Pons (tissue), 1 donor: ENCODE measurements at places on chromosomes 4 and X.

DNA sequence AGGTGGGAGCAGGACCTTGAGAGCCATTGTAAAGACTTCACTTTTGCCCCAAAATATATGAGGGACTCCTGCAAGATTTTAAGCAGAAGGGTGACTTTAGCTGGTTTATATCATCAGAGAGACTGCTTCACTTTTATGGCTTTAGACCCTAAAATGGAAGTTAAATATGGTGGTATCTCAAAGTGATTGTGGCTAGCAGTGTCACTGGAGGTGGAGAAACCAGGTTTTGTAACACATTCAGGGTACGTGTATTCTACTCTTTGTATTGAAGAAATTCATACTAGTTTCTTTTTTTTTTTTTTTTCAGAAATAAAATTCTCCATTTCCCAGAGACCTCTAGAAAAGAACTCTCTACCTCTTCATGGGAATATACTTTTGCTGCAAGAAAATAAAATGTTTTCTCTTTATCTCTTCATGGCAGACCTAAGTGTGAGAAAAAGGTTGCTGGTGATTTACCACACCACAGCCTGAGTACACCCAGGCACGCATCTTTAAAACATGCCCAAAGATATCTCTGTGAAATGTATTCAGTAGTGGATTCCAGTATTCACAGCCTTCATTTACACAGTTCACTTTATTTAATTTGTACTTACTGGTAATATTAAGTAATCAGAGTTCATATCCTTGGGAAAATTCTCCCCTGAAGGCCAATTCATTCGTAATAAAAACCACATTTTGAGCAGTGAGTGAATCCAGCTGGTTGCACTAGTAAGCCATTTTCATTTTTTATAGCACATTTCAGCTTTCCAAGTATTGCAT lies 74.3 kb upstream of the GUCY1A1 start:
- DNase-seq = no peak

DNA sequence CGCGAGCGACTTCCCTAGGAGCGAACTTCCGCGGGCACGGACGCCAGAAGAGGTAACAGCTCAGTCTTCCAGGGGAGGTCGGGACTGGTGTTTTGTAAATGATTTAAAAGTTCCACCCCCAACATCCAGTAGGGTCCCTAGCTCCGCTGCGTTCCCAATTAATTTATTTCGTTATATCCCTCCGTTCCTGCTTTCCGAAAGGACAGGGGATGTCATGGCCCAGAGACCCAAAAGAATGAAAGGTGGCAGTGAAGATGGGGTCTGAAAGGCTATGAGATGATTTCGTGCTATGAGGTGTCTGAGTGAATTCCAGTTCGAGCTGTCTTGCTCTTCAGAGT lies 373 bp upstream of the SMIM43 start:
- DNase-seq = no peak

GRCh38 chr4:166481739-166482138 lies 608.7 kb downstream of the TLL1 start:
- DNase-seq = no peak

DNA sequence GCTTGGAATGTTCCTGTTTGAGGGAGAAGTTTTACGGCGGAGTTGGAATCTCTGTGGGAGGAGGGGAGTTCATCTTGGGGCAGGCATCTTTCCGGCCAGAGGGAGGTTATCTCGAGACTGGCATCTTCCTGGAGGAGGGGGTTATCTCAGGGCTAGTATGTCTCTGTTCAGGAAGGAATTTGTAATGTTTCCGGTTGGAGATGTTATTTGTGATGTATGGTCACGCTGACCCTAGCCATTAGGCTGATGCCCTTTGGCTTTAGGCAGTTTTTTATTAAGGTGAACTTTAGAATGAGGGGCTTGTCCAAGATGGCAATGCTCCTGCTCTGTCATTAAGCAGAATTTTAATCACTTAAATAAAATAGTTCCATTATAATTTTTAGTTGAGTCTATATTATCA lies 449.7 kb downstream of the PCDH10 start:
- no peak for DNase-seq

DNA sequence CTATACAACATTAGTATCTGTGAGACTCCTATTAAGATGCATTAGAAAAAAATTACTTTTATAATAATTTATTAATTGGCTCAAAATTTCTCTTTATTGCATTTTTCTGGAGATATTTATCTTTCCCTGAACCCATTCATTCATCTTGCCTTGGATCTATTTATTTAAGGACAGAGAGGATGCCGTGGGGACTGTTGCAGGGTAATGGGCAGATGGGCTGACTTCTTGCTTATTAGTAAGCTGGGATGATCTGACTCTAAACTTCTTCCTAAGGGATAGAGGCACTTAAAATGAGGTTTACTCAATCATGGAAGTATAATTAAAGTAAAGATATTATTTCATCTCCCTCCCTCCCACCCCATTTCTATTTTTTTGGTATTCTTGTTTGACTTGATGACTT lies 18.2 kb upstream of the ANK2 start:
- no peak for DNase-seq

GRCh38 chrX:109619771-109620170 lies 5.2 kb downstream of the KCNE5 start:
- no peak for DNase-seq

DNA sequence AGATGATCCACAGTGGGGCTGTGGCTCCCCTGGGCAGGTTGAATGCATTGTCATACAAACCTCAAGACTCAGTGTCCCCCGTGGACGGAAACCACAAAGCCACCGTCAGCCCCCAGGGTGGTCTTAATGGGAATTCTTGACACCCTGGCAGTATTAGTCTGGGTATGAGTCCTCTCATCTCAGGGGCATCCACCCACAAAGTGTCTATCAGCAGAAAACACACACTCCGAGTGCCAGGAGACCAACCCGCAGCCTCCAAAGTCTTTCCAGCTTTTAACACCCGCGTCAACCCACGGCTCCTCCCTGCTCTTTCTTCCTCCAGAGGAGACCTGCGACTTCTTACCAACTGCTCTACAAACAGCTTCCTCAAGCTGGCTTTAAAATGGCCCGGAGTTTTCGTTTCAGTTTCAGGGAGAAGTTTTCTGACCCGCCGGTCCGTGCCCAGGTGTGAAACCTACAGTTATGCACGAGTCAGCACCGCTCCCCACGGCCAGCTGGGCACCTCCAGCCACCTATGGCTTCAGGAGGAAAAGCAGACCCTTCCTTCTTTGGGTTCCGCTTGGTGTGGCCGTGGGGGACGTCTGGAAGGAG lies 14.4 kb upstream of the ASMTL start:
- DNase-seq = no peak

- DNase-seq = no peak
These were observed 265.7 kb upstream of the BOD1L1 start for GRCh38 chr4:13893211-13893610.

GRCh38 chrX:123581586-123581985 lies 151.3 kb downstream of the THOC2 start:
- DNase-seq = no peak

DNA sequence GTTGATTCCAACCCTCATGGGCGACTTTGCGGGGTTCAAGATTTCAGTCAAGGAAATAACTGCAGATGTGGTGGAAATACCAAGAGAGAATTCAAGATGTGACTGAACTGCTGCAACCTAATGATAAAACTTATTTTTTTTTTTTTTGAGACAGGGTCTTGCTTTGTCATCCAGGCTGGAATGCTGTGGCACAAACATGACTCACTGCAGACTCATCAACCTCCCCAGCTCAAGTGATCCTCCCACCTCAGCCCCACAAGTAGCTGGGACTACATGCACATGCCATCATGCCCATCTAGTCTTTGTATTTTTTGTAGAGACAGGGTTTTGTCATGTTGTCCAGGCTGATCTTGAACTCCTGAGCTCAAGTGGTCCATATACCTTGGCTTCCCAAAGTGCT lies 19.5 kb upstream of the WDFY3 start:
- no peak for DNase-seq

- DNase-seq = no peak
These were observed 112.4 kb downstream of the ATP11C start for GRCh38 chrX:139820358-139820984.

- no peak for DNase-seq
These were observed 219.3 kb downstream of the SPRY1 start for GRCh38 chr4:123615901-123616300.

GRCh38 chrX:101370888-101371504 lies 15.0 kb downstream of the BTK start:
- no peak for DNase-seq

DNA sequence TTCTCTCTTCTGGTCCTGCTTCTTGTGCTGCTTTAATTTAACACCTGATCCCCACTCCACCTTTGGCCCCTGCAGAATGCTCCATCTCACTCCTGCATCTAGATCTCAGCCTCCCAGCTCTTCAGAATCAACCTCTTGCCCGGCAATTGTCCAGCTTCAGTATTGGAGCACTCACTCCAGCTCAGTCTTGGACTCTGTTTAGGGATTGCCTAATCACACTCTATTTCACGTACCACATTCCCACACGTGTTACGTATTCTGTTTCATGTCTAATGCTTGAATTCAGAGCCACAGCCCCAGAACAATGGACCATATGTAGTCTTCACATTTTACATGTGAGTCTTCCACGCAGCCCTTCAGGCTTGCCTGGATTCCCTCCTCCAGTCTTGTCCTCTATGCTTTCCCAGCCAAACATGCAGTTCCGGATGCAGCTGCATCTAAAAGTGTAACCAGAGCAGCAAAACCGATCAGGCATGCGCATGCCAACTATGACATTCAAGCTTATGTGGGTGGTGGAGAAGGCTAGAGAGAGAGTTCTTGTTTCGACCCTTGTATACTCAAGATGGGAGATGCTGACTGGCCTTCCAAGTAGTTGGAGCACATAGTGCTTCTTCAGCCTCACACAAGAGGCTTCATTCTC lies 105.2 kb upstream of the FAM9A start:
- no peak for DNase-seq

GRCh38 chr4:90028460-90028859 lies 98.7 kb upstream of the CCSER1 start:
- DNase-seq = no peak

DNA sequence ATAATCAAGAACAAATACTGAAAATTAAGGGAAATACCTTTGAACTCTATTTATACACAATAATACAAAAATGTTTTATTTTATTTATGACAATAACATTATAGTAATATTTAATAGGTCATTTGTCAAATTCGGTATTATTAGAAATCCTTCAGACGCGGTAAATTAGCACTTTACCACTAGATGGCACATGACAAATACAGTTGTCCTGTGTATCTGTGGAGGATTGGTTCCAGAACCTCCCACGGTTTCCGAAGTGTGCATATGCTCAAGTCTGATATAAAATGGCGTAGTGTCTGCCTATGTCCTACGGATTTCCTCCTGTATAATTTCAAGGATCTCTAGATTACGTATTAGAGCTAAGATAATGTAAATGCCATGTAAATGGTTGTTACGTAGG lies 8.1 kb upstream of the LINC00632 start:
- DNase-seq = peak; percentile 64

GRCh38 chr4:17630228-17630627 lies 15.8 kb downstream of the MED28 start:
- no peak for DNase-seq

DNA sequence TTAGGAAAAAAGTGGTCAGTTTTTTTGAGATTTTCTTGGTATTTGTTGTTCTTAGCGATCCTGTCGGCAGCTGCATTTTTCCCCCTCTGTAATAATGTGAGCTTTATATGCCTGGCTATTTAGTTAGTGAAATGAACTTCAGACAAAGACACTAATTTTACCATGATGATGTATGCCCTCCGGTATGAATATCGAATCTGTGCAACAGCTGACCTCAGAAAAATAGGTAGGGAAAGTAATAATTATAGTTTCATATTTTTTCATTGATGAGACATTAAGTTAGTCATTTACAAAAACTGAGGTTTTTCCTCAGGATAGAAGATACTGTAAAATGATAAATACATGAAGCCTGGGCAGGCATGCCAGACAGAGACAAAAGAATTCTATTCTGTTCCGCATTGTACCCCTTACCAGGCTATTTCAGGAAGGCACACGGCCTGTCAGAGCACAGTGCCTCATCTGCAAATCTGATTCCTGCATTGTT lies 155.8 kb downstream of the SHROOM3 start:
- no peak for DNase-seq

GRCh38 chr4:10413177-10413576 lies 44.0 kb downstream of the ZNF518B start:
- no peak for DNase-seq

- DNase-seq = no peak
These were observed 105.9 kb downstream of the CPZ start for GRCh38 chr4:8698341-8699062.

DNA sequence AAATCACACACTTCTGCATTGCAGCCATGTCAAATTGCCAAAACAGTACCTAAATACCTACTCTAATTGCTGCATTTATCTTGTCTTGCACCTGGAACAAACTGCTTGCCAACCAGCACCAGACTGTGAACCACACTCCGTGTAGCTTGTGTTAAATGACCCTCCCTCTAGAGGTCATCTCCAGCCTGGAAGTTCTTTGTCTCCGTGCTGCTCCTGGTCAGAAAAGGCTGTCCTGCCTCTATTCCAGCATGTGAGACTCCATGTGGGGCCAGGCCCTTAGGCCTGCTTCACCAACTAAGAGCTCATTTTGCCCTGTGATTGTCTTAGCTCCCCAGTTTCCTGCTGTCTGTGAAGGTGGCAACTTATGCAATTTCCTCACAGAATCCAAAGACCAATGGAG lies 28.3 kb downstream of the CNGA2 start:
- DNase-seq = no peak

GRCh38 chr4:97720869-97721432 lies 422.3 kb downstream of the STPG2 start:
- DNase-seq = peak; percentile 71
